Endodermal cell (in vitro differentiated cells): ENCODE measurements at places on chromosomes 2 and 18. TPM values are rescaled to one million over a fixed set of nuclear protein-coding genes. Genes with fewer than 3 reads are reported as not detected.

DNA sequence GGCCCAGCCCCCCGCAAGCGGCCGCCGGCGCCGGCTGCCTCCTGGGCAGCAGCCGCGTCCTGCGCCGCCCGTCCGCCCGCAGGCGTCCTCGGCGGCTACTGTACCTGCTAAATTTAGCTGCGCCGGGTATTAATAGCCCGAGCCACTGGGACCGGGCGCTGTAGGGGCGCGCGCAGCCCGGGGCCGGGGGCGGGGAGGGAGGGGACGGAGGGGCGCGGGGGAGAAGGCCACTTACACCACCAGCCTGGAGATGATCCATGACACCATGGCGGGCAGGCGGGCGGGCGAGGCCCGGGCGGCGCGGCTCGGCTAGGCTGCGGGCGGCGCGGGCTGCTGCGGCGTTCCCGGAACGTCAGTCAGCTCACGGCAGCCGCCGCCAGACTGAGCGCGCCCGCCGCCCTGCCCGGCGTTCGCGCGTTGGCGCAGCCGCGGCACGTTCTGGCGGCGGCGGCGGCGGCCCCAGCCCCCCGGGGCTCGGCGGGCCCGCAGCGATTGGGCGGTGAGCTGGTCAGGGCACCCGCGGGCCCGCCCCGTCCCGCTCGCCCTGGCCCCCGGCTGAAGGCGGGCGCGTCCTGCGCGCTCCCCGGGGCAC, at the start of gene REEP1:
Gene REEP1, minus strand, starts transcription at position 383 of the 592 bp plus-strand sequence. Its CDS starts 116 bp downstream, at position 267.
- peak; percentile 81 for DNase-seq
- no peak within 1 kb of the TSS for H3K27ac ChIP-seq
- peaks cover 12% of the 10 kb centered on the region for H3K4me1 ChIP-seq
- H3K36me3 ChIP-seq: no peaks in the 10 kb centered on the region
- H3K27me3 ChIP-seq: peaks cover 86% of the 10 kb centered on the region
- peak within 1 kb of the TSS; percentile 74 for H3K4me3 ChIP-seq

DNA sequence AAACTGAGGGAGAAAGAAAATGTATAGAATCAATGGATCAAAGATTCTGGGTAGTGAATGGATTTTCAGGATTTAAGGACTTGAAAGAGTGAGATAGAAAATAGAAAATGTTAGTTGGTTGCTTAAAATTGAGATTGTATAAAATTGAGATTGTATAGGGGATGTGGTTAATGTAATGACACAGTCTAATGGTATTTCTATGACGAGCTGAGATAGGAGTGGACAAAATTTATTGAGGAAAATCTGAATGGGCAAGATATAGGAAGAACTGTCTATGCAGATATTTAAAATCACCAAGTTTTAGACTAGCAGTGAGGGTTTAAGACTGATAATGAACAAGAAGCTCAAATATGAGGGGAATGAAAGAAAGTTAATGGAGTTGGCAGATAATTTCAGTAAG, 406.6 kb downstream of the NYAP2 start:
- H3K27ac ChIP-seq: no peak overlapping the region
- no peaks in the 10 kb centered on the region for H3K4me1 ChIP-seq
- H3K27me3 ChIP-seq: no peaks in the 10 kb centered on the region
- no peak for DNase-seq

GRCh38 chr18:662197-662596, 4.7 kb downstream of the TYMS start:
- peaks cover 44% of the 10 kb centered on the region for H3K36me3 ChIP-seq
- H3K27me3 ChIP-seq: no peaks in the 10 kb centered on the region
- no peak overlapping the region for H3K27ac ChIP-seq
- H3K4me3 ChIP-seq: no peak overlapping the region
- H3K4me1 ChIP-seq: no peaks in the 10 kb centered on the region

GRCh38 chr18:46411867-46412690, 244.9 kb downstream of the LOXHD1 start:
- no peak overlapping the region for H3K4me3 ChIP-seq
- peaks cover 54% of the 10 kb centered on the region for H3K4me1 ChIP-seq
- H3K36me3 ChIP-seq: no peaks in the 10 kb centered on the region

- no peak overlapping the region for H3K4me3 ChIP-seq
- H3K27ac ChIP-seq: no peak overlapping the region
- no peaks in the 10 kb centered on the region for H3K27me3 ChIP-seq
- H3K4me1 ChIP-seq: no peaks in the 10 kb centered on the region
- DNase-seq: peak; percentile 61
- H3K36me3 ChIP-seq: no peaks in the 10 kb centered on the region
These were observed 17.2 kb downstream of the IFIH1 start for GRCh38 chr2:162301151-162301804.

DNA sequence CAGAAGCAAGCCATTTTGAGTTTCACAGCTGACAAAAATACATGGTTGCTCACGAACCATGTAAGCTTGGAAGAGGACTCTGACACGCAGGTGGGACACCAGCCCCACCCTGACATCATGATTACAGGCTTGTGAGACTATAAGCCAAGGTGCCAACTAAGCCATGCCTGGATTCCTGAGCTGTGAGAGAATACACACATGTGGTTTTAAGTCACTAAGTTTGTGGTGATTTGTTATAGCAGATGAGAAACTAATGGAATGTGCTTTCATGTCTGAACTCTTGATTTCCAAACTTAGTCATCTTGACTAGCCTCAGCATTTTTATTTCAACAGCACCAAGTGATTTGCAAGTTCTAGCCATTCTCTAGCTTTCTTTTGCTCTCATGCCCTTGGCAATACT, 676.1 kb upstream of the CELF4 start:
- H3K4me1 ChIP-seq: no peaks in the 10 kb centered on the region
- H3K4me3 ChIP-seq: no peak overlapping the region
- no peaks in the 10 kb centered on the region for H3K36me3 ChIP-seq
- H3K27ac ChIP-seq: no peak overlapping the region

The NYAP2 gene
- not detected in 2 replicates for total RNA-seq
